ENCODE measurements at places on chromosomes 5 and 9.

GRCh38 chr5:139486201-139486600 is 3.6 kb upstream of the STING1 start:
- no peak for DNase-seq

- no peak for DNase-seq
These were observed 178.9 kb downstream of the NIPBL start for GRCh38 chr5:37055383-37055990.

GRCh38 chr5:93785475-93785874 is 44.1 kb upstream of the POU5F2 start:
- no peak for DNase-seq

- DNase-seq = no peak
These were observed 9.1 kb downstream of the TYRP1 start for GRCh38 chr9:12702160-12702758.

DNA sequence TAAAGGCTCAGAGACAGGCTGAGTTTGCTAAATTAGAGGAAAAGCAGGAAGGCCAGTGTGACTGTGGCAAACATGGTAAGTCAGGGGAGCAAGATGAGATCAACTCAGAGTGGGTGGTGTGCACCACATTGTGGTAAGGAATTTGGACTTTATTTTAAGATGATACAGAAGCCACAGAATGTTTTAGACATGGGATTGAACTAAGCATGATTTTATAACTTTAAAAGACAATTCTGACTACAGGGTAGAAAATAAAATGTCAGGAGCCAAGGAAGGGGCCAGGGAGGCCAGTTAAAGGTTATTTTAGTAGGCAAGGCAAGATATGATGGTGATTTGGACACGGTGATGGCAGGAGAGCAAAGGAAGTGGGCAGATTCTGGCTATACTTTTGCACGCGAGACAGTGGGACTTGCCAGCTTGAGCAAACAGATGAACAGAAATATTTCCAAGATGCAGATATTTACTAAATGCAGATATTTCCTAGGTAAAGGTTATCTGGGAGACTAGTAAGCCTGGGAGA is 53.9 kb downstream of the TSSK1B start:
- no peak for DNase-seq

GRCh38 chr9:84266087-84266561 is 74.4 kb downstream of the SLC28A3 start:
- no peak for DNase-seq

GRCh38 chr9:131528186-131528585 is 2.9 kb downstream of the UCK1 start:
- no peak for DNase-seq

DNA sequence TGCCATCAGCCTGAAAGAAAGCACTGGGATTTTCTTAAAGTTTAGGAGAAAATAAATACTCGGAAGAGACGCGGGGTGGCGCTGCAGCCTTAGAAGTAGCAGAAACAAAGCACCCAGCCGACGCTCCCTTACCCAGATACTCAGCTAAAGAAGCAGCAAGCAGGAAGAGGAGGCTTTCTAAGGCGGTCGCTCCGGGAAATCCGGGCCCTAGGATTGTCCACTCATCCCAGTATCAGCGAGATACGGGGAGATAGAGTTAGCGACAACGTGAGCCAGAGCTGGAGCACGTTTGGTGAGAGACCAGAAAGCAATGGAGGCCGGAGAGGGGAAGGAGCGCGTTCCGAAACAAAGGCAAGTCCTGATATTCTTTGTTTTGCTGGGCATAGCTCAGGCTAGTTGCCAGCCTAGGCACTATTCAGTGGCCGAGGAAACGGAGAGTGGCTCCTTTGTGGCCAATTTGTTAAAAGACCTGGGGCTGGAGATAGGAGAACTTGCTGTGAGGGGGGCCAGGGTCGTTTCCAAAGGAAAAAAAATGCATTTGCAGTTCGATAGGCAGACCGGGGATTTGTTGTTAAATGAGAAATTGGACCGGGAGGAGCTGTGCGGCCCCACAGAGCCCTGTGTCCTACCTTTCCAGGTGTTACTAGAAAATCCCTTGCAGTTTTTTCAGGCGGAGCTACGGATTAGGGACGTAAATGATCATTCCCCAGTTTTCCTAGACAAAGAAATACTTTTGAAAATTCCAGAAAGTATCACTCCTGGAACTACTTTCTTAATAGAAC is at the start of gene PCDHB2:
Gene PCDHB2 (plus strand): TSS at position 135 of the 782 bp plus-strand sequence. CDS start 176 bp downstream, at position 311.
- DNase-seq = no peak

DNA sequence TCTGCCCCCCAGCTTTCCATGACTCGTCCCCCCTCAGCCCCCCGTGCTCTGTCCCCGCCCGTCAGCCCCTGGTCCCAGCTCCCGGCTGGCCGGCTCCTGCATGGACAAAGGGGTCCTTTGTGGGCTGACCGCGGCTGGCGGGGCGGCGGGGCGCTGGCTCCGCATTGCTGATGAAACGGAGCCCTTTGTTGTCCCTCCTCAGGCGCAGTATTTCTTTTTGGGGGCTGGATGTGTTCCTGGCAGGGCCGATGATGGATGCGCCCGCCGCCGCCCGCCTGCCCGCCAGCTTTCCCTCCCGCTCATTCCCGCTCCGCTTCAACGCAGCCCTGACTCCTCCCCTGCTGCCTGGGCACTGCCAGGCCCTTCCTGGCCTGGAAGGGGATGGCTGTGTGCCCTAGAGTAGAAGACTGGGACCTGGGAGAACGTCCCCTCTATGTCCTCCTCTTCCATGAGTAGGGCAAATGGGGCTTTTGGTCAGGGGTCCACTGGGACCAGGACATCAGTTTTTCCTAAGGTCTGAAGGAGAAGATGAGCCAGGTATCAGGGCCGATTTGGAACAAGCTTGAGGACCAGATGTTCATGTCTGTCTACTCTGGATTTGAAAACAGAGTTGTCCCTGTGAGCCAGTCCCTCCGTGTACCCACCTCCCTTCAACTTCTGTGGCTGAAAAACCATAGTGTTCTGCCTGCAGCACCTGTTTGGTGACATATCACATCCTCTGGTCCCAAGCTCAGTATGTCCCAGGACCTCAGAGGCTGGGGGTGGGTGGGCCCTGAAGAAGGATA is 29.0 kb downstream of the CXXC5 start:
- DNase-seq = no peak

GRCh38 chr5:159904874-159905273 is 11.4 kb upstream of the ADRA1B start:
- DNase-seq = no peak

DNA sequence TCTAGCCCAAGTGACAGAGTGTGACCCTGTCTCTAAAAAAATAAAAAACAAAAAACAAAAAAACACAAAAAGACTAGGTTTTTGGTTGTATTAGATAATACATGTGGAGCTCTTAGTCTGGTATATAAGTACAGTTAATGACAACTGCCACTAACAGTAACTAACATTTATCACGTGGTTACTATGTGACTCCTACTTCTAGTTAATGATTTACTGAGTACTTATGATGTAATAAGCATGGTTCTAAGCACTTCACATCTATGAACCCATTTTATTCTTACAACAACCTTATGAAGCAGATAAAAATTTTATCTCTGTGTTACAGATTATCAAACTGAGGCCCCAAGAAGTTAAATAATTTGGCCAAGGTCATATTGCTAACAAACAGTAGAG is 6.1 kb upstream of the TMEFF1 start:
- DNase-seq = no peak

- DNase-seq = peak; percentile 59
These were observed 32.0 kb upstream of the ADAM19 start for GRCh38 chr5:157607371-157608161.

- no peak for DNase-seq
These were observed 85.8 kb downstream of the GPBP1 start for GRCh38 chr5:57259704-57260103.

GRCh38 chr5:98489021-98489420 is 284.4 kb upstream of the RGMB start:
- DNase-seq = no peak

- no peak for DNase-seq
These were observed 209.3 kb upstream of the PPP1R2B start for GRCh38 chr5:156640691-156641241.

DNA sequence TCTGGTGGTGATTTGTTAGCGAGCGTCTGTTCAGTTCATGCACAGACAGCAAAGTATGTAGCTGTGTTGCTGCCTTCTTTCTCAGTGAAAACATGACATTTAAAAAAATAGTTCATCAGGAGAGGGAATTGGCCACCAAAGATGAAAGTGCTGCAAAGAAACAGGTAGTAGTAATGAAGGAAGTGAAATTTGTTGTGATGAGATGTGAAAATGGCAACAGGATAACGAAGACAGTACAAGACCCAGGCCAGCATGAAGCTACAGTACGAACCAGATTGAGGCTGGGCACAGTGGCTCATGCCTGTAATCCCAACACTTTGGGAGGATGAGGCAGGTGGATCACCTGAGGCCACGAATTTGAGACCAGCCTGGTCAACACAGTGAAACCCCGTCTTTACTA is 136.0 kb downstream of the SMARCA2 start:
- no peak for DNase-seq

GRCh38 chr9:121277026-121277425 is 9.1 kb downstream of the GSN start:
- DNase-seq = no peak

GRCh38 chr5:126358525-126358924 is 64.7 kb upstream of the GRAMD2B start:
- no peak for DNase-seq

- no peak for DNase-seq
These were observed 137.6 kb upstream of the LPCAT1 start for GRCh38 chr5:1661311-1661710.

GRCh38 chr5:149386166-149386565 is 7.1 kb upstream of the IL17B start:
- no peak for DNase-seq

DNA sequence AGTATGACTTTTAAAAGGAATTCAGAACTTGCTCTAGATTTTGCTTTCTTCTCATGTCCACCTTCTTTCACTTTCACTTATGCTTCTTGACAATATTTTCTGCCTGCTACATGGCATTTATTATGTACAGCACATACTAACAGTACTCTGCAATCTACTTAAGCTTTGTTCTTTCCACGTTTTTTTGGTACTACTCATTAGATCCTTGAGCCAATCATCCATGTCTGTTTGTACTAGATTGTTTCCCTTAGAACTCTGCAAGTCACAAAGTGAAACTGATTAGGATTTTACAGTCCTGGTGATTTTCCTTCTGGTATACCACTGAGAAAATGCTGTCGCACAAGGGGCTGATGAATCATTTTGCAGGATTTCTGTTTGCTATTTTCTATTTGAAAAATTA is 78.3 kb downstream of the PARP8 start:
- DNase-seq = no peak

DNA sequence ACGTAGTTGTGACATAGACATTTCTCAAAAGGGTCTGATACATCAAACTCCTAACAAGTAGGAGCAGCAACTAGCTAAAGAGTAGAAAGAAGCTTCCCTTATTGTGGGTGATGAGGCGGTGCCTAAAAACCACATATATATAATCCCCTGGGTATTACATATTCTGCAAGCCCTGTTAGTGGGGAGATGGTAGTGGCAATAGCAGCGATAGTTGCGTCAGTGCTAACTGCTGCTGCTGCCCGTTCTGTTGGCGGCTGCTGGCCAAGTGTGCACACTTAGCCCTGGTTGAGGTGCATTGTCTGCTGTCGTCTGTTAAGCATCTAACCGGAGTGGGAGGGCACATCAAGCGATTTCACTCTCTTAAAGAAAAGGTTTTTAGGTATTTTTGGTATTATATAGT is 35.8 kb downstream of the VLDLR start:
- no peak for DNase-seq

DNA sequence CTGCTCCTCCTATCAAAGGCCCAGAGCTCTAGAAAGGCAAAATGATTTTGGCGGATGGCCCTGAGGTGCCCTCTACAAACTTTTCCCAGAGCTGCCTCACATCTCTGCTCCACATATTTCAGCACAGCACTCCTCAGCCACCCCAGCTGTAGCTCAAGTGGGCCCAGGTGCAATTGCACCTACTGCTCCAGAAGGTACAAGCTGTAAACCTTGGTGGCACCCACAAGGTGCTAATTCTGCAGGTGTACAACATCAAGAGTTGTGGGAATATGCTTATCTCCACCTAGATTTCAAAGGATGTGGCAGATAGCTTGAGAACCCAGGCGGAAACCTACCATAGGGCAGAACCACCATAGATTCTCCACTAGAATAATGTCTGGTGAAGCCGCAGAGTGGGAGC is 432.2 kb downstream of the TMEM232 start:
- DNase-seq = no peak

DNA sequence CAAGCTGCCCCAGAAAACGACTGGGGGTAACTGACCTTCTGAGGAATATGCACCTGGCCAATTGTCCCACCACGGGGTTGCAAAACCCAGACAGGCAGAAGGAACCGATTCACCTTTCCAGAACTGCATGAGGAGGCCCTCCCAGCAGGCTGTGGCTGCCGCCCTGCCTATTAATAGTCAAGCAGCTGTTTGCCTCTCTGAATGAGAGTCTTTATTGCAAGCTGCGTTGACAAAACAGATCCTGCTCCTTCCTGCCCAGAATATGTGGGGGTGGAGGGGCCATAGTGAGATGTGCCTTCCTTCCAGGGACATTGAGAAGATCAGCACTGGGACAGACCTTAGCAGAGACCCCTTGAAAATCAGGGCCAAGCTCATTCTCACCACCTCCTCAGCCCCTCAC is 18.3 kb upstream of the TCOF1 start:
- DNase-seq = no peak
